Kidney (tissue), 22 donors: ENCODE measurements at places on chromosomes 7 and 10. TPM values are rescaled to one million over a fixed set of nuclear protein-coding genes. Genes with fewer than 3 reads are reported as not detected.
A peak's percentile ranks its signal among the peaks of the same experiment; 100 is the strongest.

DNA sequence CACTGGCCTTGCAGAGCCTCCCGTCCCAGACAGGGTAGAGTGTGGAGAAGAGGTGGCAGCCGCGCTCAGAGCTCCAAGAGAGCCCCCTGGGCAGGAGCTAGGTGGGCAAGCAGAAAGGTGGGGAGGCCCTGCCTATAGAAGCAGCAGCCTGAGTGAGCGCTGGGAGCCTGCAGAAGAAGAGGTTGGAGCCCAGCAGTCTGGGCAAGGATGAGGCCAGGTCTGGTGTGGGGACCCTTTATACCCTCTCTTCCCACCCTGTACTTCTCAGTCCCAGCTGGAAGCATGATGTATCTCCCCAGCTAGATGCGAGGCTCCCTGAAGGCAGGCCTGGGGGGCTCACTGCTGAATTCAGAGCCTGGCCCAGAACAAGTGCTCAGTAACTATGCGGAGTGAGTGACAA is 44.5 kb upstream of the ZMIZ1 start:
- no peak for DNase-seq

GRCh38 chr10:91350651-91351081 is 59.5 kb upstream of the HECTD2 start:
- no peak for DNase-seq

DNA sequence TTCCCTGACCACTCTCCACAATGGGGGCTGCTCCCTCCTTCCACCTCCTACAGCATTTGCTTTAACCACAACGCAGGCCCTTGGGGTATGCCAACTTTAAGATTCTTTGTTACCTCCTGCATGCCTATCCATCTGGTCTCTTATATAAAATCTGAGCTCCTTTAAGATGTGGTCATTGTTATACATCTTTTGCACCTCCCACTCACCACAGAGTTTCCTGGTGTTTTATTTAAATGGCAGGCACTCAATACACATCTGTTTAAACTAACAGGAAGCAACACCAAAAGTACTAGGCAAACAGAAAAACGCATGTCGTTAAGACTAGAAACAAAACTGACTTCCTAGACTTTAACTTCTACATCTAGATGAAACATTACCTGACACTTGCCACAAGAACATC is 36.3 kb downstream of the SLC25A13 start:
- DNase-seq: no peak

GRCh38 chr7:142881586-142882337 is 3.8 kb downstream of the TRPV6 start:
- peak; percentile 7 for DNase-seq

DNA sequence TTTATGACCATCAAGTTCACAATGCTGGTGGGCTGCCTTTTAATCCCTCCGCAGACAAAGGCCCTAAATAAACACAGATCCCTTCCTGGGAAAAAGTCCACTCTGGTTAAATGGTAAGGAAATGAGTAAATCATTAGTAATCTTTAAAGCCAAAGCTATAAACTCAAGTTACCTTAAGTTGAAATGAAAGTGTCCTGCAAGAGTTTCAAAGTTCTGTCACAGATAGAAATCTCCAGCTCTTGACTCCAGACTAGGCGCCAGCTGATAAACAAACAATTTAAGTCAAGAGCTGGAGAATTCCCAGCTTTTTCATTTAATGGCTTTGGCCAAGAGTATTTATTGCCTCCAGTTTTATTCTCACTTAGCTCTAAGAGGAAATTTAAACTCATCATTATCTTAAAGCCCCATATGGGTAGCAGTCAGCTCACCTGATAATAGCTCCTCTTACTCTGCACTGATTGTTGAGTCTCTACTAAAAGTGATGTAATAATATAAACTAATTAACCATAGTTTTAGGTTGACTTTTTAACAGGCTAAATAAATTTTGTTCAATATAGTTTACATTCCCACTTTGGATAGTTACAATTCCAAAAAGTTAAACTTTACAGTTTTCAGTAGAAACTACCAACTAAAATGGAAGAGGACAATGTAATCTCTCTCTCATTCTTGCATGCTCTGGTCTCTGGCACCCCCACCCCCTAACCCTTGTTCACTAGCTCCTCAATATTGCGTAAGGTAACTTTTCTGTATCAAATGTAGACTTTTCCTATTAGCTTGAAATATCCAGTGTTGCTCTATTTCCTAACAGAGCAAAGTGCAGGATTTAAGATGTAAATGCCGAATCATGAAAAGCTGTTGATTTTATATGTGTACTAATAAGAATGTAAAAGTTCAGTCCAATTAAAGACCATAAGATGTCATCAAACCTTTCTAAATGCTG is 56.1 kb downstream of the HIBADH start:
- no peak for DNase-seq

- no peak for DNase-seq
These were observed 299.8 kb downstream of the KLF6 start for GRCh38 chr10:3485057-3485686.

- DNase-seq: no peak
These were observed 30.9 kb downstream of the KCNMA1 start for GRCh38 chr10:77606751-77607150.

GRCh38 chr7:120684463-120684862 is 173.5 kb downstream of the TSPAN12 start:
- no peak for DNase-seq

GRCh38 chr7:75662579-75663301 is 76.0 kb downstream of the HIP1 start:
- no peak for DNase-seq

DNA sequence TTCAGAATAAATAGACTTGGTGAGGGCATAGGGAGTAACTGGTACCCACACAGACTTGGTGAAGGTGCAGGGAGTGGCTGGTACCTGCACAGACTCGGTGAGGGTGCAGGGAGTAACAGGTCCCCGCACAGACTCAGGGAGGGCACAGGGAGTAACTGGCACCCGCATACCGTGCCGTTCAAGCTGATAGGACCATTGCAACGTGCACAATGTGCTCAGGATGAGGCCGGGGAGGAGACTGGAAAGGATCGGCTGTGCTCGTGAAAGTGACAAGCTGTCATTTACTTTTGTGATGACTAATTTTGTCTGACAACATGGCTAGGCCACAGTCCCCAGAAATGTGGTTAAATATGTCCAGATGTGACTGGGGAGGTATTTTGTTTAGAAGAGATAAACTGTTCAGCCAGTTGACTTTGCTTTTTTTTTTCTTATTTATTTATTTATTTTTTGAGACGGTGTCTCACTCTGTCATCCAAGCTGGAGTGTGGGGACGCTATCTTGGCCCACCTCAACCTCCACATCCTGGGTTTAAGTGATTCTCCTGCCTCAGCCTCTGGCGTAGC is 76.2 kb upstream of the NMT2 start:
- no peak for DNase-seq

GRCh38 chr10:27345455-27345920 is 104.9 kb upstream of the ACBD5 start:
- no peak for DNase-seq

GRCh38 chr7:30764030-30764975 is 6.9 kb upstream of the MINDY4 start:
- no peak for DNase-seq

The CRYGN gene
- not detected for polyA plus RNA-seq

DNA sequence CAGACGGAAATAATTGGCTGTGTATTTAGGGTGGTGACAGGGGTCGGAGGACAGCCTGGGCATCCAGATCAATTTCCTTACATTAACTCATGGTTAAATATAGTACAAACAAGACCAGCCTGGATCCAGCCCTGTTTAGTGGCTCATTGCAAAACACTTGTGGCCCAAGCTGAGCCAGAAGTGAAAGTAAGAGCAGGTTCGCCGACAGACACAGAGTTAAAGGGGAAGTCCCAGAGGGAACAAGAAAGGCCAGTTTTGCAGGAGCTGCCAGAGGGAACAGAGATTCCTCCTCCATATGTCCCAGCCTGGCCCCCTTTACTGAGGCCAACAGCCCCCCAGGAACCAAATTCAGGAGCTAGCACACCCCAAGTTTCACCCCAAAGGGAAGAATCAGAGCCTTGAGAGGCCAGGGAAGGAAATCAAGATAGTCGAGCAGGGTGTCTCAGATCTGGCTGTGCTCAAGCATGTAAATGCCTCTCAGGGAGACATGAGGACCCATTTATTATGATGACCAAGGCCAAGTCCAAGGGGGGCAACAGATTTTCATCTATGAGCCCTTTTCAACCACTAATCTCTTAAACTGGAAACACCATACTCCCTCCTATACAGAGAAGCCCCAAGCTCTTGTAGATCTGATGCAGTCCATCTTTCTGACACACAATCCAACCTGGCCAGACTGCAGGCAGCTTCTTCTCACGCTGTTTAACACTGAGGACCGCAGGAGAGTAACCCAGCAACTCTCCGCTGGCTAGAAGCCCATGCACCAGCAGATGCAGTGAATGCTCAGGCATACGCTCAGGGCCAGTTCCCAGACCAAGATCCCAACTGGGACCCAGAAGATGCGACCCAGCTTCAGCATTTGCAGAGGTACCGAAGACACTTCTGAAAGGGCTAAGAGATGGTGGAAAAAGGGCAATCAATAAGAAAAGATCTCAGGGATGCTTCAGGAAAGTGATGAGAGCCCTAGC is 15.9 kb upstream of the ADCK2 start:
- DNase-seq: peak; percentile 77

DNA sequence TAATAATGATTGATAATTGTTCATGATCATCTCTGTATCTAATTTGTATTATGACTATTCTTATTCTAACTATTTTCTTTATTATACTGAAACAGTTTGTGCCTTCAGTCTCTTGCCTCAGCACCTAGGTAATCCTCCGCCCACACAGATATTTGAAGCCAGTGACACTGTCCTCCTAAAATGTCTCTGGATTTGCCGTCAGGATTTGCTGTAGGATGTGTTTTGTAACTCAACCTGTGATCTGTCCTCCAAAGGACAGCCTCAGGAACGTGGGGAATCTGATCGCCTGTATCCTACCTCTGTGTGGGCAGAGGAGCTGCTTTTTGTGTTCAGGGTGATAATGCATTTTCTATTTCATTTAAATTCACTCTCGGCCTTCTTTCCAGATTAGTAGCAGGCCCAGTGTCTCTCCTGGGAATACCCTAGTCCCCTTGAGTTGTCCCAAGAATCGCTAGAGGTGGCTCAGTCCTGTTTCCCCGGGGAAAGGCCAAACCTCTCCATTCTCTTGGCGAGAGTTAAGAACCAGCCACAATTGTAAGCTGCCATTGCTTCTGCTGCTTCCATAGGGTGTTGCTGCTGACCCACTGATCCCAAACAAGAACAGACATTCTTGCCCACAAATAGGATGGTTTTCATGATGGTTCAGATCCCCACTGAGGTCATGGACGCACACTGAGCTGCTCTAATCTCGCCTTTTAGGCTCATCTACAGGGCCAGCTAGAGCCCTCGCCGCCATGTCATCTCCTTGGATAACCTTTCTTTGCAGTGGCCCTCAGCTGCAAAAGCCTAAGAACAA is 136.2 kb upstream of the KCNMA1 start:
- no peak for DNase-seq

The NUTM2A gene
- 1.3 TPM for polyA plus RNA-seq

DNA sequence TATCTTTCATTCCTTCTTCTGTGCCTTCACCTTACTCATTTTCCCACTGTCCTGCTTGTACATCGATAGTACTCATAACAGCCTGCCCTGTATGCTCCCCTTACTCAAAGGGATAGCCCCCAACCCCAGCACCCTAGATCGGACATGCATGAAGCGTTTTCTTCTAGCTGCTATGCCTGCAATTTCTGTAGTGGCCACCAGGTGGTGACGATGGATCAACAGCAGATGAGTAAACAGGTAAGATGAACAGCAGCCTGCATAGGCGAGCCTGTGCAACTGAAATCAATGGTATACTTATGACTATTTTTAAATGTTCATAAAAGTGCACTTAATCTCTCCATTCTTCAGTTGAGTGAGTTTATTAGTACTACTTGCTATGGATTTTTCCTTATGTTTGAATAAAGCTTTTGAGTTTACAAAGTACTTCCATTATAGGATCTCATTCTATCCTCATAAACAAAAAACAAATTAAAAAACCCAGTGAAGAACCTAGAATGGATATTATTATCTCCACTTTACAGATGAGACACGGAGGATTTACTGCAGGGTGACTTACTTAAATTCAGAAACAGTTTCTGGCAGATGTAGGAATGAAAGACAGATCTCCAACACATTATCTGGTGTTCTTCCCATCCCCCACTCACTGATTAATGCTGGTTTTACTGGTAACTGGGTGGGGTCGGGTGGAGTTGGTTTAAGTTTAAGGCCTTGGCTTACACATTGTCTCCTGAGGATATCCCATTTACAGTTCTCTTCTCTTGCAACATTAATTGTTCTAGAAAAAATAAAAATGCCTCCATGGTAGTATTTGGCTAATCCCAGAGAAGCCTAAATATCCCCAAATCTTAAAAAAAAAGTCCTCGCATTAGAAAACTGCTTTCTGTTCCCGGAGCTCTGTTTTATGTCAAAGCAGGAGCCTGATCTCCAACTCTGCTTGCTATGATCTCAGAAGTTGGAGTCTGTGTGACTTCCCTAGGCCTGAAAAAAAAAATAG is 222.1 kb downstream of the GLI3 start:
- peak; percentile 30 for DNase-seq

- DNase-seq: no peak
These were observed 118.6 kb downstream of the PON1 start for GRCh38 chr7:95205665-95206225.

The FOXP2 gene
- polyA plus RNA-seq: 0.69 TPM

GRCh38 chr7:28348636-28349035 is 63.7 kb upstream of the CREB5 start:
- no peak for DNase-seq

DNA sequence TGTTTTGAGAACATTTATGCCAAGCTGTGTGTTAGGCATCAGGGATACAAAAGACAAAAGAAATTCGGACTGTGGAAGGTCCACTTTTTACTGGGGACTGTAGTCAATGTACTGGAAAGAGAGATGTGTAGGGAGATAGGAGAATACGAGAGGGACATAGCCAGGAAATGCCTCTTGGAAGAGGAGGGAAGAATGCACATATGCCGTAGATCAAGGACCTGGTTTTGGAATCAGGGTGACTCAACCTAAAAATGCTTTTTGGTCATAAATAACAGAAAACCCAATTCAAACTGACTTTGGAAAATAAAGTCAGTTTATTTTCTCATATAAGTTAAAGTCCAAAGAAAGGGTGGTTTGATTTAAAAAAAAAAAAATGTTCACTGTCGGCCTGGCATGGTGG is 140.3 kb upstream of the TCF7L2 start:
- DNase-seq: no peak

GRCh38 chr7:18667466-18667865 is 171.9 kb downstream of the HDAC9 start:
- no peak for DNase-seq

DNA sequence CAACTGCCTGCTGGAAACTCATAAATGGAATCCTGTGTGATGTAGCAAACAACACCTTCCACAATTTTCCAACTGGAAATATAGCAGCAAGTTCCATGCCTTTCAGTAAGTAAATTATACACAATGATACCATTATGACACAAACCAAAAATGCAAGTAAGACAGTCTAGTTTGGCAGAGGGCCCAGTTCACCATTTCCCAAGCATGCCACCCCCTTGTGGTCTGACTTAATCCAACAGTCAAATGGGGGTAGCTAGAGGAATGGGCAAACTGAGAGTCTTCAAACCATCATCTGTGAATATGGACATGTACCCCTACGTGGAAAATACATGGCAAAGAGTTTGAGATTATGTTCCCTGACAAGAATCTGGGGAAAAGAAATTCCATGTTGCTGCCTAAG is 137.6 kb upstream of the VWC2 start:
- no peak for DNase-seq
